Fibroblast of skin of scalp (primary cell): ENCODE measurements at places on chromosomes 6 and 20.
A peak's percentile ranks its signal among the peaks of the same experiment; 100 is the strongest.

DNA sequence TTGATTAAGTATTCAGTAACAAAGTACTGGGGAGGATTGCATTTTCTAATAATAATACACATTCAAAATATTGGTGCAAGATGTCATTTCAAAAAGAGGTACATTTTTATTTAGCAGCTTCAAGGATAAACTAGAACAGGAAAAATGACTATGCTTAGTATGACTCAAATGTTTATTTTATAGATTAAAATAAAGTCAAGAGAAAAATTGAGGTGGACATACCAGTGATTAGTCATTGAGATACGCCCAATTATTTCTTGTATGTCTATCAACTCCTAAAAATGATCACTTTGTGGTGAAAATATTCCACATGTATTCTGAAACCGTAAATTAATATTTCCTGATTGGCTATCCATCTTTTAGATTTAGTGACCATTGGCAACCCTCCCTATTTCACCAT is 96.7 kb downstream of the PHF3 start:
- DNase-seq = peak; percentile 11

GRCh38 chr6:54801669-54802068 is 44.9 kb upstream of the FAM83B start:
- DNase-seq = peak; percentile 86

DNA sequence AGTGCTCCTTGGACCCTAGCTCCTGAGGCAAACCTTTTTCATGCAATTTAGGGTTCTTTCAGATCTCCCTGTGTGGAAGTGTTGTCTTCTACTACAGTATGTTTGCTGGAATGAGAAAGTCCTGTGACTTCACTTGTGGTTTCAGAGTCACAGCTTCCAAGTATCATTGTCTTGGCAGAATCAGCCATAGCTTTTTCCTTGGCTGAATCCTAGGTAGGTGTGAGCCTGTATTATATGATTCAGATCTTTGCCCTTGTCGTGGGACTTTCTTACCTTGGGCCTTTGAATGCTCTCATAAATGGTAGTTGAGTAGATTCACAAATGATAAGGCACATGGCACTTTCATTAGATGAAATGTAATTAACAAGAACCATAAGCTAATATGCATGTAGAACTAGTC is 16.5 kb downstream of the CARMIL1 start:
- no peak for DNase-seq

GRCh38 chr6:165034271-165034741 is 275.1 kb downstream of the C6orf118 start:
- DNase-seq = no peak

DNA sequence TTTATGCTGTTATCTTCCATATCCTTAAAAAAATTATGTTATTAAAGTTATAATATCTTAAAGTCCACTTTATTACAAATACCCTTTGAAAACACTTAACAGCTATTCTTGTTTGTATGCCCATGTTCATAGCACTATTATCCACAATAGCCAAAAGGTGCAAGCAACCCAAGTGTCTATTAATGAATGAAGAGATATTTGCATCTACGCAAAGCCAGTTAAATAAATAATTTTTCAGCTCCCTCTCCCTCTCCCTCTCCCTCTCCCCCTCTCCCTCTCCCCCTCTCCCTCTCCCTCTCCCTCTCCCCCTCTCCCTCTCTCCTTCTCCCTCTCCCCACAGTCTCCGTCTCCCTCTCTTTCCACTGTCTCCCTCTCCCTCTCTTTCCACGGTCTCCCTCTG is 13.1 kb downstream of the CDK5RAP1 start:
- DNase-seq = no peak

- no peak for DNase-seq
Measured at GRCh38 chr20:43431134-43431519, 26.6 kb upstream of the SRSF6 start.

DNA sequence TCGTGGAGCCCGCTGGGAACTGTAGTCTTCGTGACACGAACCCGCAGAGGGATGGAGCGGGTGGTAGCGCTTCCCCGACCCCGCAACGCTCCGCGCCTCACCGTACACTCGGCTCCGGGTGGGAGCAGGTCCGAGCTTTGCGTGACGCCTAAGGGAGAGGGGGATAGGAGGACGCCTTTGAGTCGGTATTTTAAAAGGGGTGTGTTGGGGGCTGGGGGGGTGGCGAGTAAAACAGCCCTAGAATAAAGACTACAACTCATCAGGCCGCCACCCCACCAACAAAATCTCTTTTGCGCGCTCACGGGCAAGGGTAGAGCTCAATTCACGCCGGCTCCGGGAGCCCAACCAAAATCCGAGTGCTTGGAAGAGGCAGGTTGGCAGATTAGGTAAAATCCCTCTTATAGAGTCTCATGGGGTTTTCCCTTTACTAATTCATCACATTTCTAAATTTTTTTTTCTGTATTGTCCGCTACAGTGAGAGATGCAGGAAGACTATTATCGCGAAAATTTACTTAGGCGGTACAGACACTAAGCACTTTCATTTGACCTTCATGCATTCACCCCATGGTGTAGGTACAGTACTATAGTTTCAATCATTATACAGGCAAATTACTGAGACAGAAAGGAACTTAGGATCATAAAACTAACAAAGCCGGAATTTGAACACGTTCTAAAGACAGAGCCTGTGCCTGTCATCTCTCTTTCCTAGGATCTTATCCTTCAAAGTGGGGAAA is 706 bp upstream of the SNX14 start:
- DNase-seq = peak; percentile 15

DNA sequence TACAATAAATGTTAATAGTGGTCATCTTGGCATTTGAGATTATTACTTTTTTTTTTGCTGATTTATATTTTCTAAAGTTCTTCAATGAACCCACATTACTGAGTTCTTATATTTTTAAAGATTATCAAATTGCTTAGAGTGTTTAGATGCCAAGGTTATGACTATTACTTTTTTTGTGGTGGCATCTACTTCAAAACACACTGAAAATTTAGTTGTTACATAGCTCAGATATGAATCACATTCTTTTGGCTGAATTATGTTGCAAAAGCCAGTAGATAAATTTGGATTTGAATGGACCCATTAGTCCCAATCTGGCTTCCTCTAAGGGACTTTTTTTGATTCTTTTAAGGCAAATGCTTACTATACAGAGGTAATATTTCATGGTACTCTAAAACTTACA is 8.9 kb downstream of the UTRN start:
- peak; percentile 91 for DNase-seq

GRCh38 chr20:32737371-32738223 is 5.7 kb downstream of the COMMD7 start:
- peak; percentile 77 for DNase-seq

DNA sequence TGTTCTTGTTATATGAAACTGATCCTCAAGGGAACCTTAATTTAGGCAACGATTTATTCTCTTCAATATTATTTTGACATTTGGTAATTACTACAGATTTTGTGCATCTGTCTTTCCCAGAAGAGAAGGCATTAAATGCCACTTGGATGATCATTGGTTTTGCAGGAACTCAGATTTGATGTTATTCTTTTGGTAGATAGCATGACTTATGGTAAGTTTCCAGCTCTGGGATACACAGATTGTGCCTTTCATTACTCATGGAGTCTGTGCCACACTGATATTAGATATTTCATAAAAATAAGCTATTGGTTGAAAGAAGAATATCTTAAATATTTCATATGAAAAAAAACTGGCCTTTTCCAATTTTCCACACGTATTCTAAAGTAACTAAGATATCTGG is 120.1 kb downstream of the AIG1 start:
- peak; percentile 66 for DNase-seq

GRCh38 chr6:45327956-45328522 is at the start of gene RUNX2:
TSS of gene RUNX2 (plus strand) at chr6:45328330. CDS start at chr6:45328727, 397 bp downstream.
- peak; percentile 84 for DNase-seq

GRCh38 chr6:110352563-110353262 is 5.4 kb downstream of the METTL24 start:
- no peak for DNase-seq

DNA sequence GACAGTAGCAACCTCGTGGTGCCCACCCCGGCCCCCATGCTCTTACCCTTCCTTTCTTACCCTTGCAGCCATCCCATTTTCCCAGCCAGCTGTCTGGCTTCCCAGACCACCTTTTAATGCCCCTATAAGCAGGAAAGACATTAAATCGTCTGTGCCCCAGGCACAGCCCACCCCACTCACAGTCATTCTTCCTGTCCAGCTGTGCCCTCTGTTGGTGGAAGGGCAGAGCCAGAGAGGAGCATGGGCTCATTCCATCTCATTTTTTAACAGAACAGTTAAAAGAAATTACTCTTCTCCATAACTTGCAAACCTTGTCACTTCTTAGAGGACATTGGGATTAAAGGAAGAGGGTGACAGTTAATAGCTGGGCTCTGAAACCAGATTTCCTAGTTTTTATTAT is 240.5 kb downstream of the NRN1 start:
- DNase-seq = no peak

GRCh38 chr6:125750692-125751333 is 1.4 kb downstream of the HEY2 start:
- no peak for DNase-seq

DNA sequence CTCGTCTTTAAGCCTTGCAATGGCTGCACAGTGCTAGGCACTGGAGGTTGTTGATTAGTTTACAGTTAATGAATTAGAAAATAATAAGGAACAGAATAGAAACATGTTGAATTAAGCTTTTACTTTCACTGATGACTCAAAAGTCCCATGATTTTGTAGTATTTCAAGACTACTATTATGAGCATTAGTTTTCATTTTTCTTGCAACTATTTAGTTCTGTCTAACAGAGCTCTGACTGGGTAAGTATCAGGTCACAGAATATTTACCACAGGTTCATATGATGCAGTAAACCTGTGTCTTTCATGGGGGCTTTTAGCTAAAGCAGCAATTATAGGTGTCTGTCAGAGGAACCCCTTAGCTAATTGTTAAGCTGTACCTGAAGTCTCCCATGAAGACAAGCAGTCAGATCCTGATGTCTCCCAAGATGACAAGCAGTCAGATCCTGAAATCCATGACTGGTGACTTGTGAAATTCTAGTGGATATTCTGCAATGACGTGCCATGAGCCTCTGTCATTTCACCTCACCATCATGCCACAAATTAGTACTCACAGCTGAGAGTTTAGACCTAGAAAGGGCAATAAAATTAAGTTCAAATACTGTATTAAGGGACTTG is 8.2 kb upstream of the GPR31 start:
- no peak for DNase-seq

DNA sequence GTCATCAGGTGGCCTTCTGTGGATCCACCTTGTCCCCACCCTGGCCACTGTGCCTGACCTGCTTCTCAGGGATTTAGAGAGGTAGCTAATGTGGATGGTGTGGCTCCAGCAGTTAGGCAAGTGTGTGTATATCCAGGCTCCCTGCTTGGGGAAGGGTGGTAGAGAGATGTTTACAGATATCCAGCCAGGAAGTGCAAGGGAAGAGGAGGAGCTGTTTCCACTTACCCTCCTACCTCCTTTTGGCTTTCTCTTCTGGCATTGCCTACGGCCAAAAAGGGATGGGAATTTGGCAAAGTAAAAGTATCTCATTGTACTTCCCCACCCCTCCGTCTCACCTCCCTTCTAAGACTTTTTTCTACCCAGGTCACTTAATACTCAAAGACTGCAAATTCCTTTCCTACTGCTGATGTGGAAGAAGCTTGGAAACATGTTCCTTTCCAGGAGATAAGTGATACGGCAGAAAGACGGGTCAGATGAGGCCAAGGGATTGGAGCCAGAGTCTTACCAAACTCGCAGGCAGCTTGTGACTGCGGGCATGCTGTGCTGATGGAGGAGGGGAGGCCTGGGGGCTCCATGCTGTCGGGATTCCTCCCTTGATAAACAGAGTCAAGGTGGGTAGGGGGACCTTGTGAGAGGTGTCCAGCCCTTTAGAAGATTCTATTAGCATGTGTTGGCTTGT is 253.4 kb downstream of the PRL start:
- DNase-seq = no peak

DNA sequence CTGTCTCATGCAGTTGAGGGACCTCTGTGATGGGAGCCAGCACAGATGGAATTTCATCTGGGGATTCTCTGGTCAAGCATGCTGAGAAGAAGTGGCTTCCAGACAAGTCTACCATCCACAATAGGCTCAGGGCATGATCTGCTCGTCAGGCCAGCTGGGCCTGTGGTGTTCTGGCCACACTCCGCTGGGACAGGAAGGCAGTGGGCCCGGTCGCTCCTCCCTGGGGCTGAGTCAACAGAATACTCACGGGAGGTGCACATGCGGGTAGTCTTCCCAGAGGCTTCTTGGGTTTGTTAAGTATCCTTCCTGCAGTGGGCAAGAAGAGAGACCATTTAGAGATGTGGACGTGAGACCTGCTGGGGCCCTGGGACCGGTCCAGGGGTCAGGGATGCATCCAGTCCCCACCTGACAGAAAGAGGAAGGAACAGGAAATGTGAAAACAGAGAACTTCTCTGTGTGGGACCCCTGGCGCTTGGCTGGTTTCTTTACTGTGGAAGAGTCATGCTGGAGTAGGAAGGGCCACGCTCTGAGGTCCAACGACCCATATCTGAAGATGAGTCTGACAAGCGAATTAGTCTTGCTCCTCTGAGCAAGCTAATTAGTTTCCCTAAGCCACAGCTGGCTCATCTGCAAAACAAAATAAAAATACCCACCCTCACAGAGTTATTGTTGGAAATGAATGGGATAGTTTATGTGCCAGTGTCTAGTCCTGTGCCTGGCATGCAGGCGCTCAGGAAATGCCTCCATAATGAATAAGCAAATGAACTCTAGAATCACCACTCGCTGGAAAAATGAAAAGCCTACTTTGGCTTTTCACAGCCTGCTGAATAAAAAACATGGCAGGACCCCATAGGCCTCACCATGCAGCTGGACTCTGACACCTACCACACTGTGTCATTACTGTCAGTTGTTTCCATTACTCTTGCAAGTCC is 67.3 kb downstream of the TRAM2 start:
- DNase-seq = peak; percentile 62

GRCh38 chr6:34143196-34143883 is 2.5 kb downstream of the GRM4 start:
- no peak for DNase-seq
